AG04450 (cell line): ENCODE measurements at places on chromosomes 7 and 10.

DNA sequence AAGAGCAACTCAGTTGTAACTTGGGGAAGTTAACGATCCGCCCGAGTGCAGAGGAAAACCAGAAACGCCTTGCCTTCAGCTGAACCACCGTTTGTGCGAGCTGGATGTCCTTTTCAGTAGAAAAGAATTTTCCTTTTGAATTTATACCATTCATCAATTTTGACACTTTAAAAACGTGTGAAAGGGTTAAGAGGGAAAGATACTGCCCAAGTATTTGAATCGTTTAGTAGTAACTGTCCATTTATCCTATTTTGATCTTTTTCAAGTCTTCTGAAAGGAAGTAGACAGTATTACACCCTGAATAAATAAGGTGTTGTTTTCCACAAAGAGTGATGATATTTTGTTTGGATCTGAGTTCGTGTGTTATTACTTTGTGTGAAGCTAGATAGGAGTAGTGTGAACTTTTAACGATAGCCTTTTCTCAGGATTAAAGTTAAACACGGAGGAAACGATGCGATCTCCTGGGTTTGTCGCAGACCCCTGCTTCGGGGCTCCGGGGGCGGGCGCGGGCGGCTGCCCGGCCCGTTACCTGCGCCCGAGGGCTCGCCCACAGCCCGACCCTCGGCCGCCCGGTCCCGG, 830 bp upstream of the BMI1 start:
- no peak for DNase-seq

DNA sequence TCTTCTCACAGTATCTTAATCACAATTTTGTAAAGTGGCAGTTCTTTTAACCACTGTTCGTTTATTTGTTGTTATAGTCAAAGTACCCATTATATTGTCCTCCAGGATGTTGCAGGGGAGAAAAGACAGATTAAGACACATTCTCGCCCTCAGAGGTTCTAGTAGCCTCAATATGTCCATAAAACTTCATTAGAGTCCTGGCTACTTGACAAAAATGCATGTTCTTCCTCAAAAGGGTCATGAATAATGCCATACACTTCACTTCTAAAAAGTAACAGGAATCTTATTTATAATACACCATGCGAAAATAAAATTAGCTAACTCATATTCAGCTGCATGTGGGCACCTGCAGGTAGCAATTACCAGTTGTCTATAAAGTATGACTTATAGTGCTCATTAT, 109.3 kb upstream of the ANK3 start:
- no peak for DNase-seq

- DNase-seq, result no peak
These were observed 85.4 kb downstream of the KCNMA1 start for GRCh38 chr10:77552252-77552651.

GRCh38 chr7:131354390-131354789, 26.7 kb downstream of the MKLN1 start:
- DNase-seq, result no peak

DNA sequence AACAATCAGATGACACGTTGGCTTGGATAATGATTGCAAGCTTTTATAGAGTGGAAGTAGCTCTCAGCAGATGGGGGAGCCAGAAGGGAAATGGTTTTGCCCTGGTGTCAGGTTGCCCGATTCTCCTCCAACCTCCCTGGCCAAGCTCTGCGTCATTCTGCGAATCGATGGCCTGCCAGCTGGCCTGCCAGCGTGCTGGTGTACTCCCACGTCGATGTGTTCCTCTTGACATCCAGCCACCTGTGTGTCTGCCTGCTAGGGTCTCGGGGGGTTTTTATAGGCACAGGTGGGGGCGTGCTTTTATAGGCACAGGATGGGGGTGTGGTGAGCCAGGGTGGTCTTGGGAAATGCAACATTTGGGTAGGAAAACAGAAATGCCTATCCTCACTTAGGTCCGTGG, 4.6 kb downstream of the NET1 start:
- DNase-seq, result no peak

GRCh38 chr10:84270708-84271107, 25.9 kb downstream of the RGR start:
- DNase-seq, result no peak

DNA sequence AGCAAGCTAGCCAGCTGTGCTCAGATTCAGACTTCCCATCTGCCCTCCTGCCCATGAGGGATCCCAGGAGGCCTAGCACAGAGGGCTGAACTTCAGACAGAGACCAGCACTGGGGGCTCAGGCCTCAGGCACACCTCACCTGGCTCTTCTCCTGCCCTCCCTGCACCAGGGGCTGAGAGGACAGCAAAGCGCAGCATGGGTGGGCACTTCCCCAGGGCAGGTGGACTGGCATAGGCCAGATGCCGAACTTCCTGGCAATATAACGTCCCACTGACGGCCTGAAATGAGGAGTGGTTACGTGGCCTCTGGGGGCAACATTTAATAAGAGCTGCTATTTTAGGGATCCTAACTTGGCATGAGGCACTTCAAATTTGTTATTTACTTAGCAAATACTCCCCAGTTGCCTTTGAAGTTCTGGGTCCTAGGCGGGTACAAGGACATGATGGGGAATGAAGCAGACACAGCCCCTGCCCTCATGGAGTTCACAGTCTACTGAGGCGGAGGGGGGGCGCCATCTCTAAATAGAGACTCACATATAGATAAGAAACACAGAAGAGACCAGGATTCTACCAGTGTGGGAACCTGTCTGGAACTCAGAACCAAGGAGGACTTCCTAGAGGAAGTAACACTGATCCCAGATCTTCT, 101.8 kb upstream of the ZMIZ1 start:
- DNase-seq, result no peak

GRCh38 chr10:14587540-14588083, 187.1 kb downstream of the FAM107B start:
- no peak for DNase-seq

DNA sequence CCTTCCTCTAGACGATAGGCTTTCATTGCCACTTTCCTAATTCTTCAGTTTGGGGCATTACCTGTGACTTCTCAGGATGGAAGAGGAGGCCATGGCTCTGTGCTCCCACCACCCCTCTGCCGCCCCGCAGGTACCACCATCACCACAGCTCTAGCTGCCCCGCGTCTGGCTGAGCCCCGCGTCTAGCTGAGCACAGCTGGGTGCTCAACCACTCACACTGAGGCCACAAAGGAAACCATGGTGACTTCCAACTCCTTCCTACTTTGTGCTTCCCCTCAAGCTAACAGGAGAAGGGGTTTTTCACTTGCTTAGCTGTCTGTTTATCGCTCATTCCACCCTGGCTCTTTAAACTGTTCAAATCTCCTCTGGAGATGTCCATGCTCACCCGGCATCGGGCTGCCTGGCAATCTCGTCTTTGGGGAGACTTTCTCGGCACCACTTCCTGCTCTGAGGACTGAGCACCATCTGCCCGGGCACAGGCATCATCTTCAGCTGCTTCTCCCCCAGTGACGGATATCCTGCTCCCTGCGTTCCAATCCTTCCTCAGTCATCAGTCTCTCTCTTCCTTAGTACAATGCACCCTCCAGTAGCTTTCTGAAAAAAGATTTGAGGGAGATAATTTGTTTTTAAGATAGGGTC, 59.4 kb downstream of the MAD1L1 start:
- no peak for DNase-seq

DNA sequence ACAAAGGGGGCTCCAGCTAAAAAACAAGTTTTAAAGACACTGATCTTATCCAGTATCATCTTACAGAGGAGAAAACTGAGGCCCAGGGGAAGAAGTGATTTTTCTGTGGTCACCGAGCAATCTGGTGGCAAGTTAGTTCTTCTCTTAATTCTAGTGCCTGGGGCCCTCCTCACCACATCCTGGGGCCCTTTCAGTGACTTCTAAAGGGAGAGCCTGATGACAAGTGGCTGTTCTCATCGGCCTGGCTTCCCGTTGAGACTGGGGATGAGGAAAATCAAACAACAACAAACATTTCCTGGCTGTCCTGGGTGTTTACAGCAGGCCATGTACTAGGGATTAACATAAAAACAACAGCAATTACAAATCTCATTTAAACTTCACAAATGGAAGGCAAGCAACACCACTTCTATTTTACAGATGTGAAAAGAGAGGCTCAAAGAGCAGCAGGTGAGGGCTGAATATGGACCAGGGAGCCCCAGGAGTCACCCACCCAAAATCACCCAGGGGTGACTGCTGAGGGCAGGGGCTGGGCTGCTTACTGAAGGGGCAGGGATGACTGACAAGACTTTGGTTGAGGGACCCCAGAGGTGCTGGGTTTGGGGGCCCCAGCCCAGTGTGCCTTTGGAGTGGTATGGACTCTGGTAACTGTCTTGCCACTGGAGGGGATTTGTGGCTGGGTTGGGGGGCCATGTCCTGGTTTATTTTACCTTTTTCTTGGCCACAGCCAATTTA, 24.7 kb upstream of the MTPAP start:
- no peak for DNase-seq

DNA sequence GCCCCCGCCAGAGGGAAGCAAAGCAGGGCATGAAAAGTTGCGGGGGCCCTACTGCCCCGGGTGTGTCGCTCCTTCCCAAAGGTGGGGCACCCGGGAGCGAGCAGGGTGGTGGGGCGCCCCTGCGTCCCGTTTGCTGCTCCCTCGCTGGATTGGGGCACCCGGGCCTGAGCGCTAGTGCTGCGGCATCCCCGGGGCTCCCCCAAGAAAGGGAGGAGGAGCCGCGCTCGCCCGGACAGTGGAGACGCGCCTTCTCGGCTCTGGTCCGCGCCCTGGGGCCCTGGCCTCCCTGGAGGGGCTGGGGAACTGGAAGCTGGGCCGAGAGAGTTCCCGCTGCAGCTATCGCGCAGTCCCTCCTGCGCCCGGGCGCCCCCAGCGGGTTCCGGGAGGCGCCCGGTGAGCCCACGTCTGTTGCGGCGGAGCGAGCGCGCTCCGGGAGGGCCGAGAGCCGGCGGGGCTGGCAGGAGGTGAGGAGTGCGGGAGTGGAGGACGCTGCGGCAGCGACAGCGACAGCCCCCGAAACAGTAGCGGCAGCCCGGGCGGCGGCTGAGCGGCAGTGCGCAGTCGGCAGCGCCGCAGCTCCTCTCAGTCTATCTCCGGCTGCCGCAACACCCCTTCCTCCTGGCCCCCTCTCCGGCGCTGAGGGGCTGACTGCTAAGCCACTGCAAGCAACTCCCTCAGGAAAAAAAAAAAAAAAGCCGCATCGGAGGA, 504 bp upstream of the BMPER start:
- DNase-seq, result no peak

GRCh38 chr7:45897042-45897690, 8.9 kb downstream of the IGFBP1 start:
- no peak for DNase-seq

DNA sequence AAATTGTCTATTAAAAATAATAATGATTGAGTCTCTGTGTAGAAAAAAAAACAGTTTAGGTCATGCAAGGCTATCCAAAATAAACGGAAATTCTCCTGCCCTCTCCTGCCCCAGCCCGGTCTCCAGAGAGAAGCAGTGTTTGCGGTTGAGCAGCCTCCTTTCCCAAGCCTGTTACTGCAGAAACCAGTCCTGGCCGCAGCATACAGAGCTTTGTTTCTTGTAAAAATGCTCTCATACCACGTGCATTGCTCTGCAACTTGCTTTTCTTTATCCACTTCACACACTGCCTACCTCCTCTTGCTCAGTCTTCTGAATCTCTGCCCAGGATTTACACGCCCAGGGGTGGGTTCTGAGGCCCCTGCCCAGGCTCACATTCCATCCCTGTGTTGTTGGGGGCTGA, 34.4 kb upstream of the CUL1 start:
- no peak for DNase-seq

DNA sequence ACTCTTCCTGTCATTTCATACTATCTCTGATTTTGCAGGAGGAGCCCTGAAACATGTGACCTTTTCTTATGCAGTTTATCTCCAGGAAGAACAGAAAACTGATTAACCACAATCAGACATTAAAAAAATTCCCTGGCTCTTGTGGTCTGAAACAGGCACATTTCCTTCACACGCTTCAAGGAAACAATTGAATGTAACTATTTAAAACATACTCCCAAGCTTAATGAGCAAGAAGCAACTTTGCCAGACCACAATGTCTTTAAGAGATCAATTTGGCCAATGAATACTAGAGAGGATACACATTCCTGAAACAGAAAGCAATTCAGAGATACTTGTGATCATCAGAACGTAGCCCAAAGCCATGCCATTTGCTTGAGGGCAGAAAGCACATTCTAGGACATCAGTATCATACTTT, 65.8 kb downstream of the PIP4K2A start:
- DNase-seq, result no peak

DNA sequence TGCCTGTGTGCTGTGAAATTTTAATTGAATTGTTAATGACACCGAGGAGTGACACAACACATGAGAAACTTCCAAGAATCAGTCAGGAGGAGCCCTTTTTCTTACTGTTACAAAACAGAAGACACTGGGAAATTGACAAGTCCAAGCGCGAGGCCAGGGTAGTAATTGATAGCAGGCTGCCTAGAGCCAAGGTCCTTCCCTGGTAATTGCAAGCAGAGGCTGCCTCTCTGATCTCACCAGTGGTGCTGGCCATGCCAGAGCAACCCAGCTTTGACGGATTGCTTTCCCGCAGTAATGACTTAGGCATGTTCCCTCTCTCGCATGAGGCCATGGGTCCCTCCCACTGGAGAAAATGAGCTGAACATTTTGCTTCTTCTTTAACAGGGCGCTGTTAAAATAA, 111.5 kb downstream of the LRMDA start:
- DNase-seq, result no peak

GRCh38 chr7:111126987-111127386, 36.1 kb downstream of the LRRN3 start:
- no peak for DNase-seq

- DNase-seq, result no peak
These were observed 66.6 kb upstream of the MGMT start for GRCh38 chr10:129400426-129400825.

DNA sequence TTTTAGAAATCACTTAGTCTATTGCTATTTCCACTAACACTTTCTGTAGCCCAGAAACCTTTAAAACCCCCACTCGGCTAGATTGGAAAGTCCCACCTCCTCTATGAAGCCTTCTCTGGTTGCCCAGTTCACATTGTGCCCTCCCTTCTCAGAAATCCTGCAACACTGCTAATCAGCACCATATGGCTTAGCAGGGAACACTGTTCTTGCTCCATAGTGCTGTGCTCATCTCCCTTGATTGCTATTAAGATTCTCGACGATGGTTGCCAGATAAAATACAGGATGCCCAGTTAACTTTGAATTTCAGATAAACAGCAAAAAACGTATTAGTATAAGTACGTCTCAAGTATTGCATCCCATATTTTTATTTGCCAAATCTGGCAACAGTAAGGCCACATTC, 40.1 kb upstream of the XPNPEP1 start:
- DNase-seq, result no peak

- no peak for DNase-seq
These were observed 268.4 kb upstream of the NPVF start for GRCh38 chr7:25496476-25497368.

DNA sequence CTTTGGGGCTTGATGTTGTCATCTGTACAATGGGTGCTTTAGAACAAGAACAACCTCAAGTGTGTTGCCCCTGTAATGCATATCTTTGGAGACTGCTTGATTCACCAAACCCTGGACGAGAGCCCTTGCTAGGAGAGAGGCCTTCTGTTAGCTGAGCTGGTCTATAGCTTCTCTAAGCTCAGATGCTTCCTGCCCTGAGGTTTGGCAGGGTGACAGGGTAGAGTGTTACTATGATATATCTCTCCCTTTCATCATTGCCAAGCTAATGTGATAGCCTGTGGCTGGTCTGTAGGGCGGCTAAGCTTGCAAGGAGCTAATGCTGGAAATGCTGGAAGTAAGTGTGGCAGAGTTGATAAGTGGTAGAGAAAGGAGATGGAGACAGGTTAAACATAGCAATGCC, 364.1 kb downstream of the RPS24 start:
- DNase-seq, result no peak
